ENCODE measurements at places on chromosomes 16 and 17.
A peak's percentile ranks its signal among the peaks of the same experiment; 100 is the strongest.

DNA sequence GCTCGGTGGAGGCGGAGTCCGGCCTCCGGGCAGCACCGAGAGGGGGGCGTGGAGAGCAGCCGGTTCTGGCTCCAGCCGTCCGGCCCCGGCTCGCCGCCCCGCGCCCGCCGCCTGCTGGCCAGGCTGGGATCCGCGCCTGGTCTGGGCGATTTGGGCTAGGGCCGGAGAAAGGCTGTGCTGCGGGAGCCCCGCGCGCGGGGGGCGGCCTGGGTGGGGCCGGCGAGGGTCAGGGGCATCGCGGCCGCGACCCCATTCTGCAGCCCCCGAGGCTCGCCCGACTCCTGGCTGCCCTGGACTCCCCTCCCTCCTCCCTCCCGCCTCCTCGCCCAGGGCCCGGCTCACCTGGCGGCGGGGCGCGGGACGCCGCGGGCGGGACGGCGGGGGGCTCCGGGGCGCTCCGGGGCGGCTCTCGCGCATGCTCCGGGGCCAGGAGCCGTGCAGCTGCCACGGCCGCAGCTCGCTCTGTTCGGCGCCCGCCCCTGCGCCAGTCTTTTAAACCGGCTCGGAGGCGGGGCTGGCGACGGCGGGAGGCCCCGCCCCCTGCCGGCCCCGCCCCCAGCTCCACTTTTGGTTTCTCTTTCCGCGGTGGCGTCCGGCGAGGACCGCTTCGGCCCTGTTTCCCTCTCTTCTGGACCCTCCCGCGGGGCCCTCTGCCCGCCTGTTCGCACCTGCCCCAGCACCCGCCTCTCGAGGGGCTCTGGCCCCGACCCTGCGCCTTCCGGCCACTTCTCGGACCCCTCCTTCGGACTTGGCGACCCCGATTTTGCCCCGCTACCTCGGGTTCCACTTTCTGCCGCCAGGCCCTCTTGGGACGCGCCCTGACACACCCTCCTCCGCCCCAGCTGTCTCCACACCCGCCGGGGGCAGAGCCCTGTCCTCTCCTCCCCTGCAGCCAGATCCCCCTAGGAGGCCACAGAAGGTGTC, at the start of gene SOCS1:
Gene SOCS1 (minus strand): TSS at position 468 of the 924 bp plus-strand sequence. CDS start 726 bp downstream, outside the sequence.
- DNase-seq, result peak; percentile 89

- DNase-seq, result no peak
Measured at GRCh38 chr17:72215490-72215889, 94.7 kb downstream of the SOX9 start.

GRCh38 chr17:82989881-82990280, 89.5 kb upstream of the METRNL start:
- DNase-seq, result no peak

DNA sequence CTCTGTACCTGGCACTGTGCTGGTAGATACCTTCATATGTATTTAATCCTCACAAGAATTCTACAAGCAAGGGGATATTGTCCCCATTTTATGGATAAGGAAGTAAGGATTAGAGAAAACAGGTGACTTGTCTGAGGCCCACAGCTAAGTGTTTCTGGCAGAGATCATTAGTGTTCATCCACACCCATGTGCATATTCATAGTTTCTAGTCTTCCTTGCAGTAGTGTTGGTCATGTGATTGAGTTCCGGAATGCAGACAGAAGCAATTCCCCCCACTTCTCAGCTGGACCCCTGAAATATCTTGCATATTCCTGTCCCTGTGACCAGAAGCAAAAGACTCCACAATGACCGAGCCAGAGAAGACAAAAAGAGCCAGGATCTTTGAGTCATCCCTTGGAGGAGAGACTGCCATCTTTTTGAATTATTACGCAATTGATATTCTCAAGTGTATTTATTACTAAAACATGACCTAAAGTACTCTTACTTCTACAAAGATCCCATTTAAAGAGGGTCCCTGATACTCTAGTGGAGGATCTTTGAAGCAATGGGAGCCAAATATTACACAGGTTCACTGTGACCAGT, 43.4 kb downstream of the SOX9 start:
- no peak for DNase-seq

DNA sequence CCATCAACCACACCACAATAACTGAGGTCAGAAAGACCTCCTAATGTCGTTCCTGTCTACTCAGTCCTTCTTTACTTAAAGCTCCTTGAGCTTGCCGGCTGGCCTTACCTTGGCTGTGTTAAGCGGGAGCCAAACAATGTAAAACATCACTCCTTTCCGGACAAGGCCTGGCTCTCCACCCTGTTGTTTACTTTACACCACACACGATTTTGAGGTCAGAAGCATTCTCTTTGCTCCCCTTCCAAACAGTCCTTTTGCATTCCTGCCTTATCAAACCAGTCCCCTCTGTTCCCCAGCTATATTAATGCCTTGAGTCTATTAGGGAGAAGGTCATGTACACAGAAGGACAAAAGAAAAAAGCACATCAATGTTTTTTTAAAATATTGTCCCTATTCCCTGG, 19.3 kb upstream of the SHISA6 start:
- DNase-seq, result no peak

- DNase-seq, result no peak
Measured at GRCh38 chr17:34306466-34306865, 12.8 kb upstream of the CCL8 start.

DNA sequence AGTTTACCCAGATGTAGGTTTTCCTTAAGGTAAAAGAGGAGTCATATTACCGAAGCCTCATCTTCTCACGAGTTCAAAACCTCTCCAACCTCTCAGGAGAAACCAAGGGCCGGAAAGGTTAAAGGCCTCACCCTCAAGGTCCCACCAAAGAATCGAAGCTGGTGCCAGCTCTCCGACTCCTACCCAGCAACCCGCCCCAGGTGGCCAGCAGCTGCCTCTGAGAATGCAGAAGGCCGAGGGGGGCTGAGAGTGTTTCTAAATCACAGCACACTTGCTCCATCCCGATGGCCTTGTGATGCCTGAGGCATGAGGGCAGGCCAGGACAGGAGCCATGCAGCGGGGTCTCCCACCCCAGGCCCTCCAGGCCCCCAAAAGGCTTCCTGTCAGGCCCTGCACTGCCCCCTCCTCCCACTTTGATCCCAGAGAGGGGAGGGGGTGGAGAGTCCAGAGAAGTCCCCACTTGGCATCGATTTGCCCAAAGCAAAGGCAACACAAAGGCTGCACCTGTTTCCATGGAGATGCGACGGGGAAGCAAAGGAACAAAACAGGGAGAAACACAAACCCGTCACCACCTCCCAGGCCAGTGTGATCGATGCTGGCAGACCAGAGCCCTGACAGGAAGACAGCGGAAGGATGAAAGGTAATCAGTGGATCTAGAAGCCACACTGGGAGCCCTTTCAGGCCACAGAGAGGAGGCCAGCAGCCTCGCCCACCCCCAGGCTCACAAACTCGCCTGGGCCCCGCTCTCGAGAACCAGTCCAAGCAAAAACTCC, 39.0 kb downstream of the CUEDC1 start:
- no peak for DNase-seq

- no peak for DNase-seq
Measured at GRCh38 chr17:27343294-27343693, 49.4 kb downstream of the WSB1 start.

- DNase-seq, result no peak
Measured at GRCh38 chr17:54177606-54178308, 355.0 kb downstream of the KIF2B start.

GRCh38 chr17:58514770-58515157, 326 bp upstream of the MTMR4 start:
- DNase-seq, result no peak

DNA sequence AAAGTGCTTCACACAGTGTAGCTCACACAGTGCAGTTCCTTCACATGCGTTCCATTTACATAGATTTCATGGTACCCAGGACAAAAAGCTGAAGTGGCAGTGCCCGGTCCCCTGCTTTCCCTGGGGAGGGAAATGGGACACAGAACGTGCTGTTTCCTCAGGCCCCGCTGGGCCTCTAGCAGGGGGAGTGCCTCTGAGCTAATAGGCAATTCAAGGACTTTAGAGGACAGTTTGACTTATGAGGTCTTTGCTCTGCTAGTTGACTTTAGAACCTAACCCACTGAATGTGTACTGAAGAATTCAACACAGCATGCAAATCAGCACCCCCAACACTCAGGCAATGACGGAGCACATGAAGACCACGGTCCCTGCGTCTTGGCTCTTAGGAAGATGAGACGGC, 6.8 kb downstream of the CDIP1 start:
- no peak for DNase-seq

- no peak for DNase-seq
Measured at GRCh38 chr16:15032547-15033308, 23.1 kb downstream of the NTAN1 start.

GRCh38 chr16:59973966-59974365, 1239.8 kb upstream of the GOT2 start:
- no peak for DNase-seq

GRCh38 chr16:2175454-2175853, 19.9 kb downstream of the TRAF7 start:
- DNase-seq, result no peak

- DNase-seq, result no peak
Measured at GRCh38 chr16:88387180-88387765, 4.5 kb downstream of the ZNF469 start.

- no peak for DNase-seq
Measured at GRCh38 chr16:58125781-58126335, 3.3 kb downstream of the CFAP20 start.

GRCh38 chr16:62060089-62060488, 23.9 kb upstream of the CDH8 start:
- no peak for DNase-seq

GRCh38 chr16:5056352-5056751, 9.4 kb downstream of the C16orf89 start:
- DNase-seq, result no peak

DNA sequence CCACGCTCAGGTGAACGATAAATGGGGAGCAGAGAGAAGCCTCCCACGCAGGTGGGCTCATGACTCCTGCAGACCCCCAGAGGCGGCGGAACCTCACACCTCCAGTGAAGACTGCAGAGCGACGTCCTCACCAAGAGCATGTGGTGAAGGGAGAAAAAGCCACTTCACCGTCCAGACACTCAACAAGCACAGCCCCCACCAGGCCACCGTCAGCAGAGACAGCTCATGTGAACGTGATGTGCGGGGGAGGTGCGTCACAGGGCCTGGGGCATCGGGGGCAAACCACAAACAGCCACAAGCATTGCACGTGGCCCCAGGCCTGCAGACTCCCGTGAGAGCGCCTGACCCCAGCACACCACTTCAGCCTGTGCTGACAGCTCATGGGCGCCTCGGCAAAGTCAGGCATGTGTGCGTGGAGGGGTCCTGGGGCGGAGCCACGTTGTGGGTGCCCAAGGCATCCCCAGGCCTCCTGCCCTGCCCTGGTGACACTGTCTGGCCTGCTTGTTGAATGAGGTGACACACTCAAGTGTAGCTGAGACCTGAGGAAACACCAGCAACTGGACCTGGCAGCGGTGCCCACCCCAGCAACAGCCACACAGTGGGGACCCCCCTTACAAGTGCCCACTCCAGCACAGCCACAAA, 19.0 kb downstream of the LMF1 start:
- DNase-seq, result no peak

DNA sequence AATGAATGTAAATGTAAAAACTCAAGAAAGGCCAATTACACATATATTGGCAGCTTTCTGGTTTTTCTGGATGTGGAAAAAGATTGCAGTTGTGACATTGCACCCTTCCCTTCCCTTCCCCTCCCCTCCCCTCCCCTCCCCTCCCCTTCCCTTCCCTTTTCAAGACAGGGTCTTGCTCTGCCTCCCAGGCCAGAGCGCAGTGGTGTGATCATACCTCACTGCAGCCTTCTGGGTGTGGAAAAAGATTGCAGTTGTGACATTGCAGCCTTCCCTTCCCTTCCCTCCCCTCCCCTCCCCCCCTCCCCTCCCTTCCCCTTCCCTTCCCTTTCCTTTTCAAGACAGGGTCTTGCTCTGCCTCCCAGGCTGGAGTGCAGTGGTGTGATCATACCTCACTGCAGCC, 41.7 kb downstream of the PIK3R5 start:
- DNase-seq, result no peak

- DNase-seq, result no peak
Measured at GRCh38 chr17:43171586-43172487, 823 bp downstream of the NBR1 start.

- DNase-seq, result no peak
Measured at GRCh38 chr17:65583921-65584603, 22.6 kb upstream of the AXIN2 start.
